ENCODE measurements at places on chromosomes 6 and 20.

DNA sequence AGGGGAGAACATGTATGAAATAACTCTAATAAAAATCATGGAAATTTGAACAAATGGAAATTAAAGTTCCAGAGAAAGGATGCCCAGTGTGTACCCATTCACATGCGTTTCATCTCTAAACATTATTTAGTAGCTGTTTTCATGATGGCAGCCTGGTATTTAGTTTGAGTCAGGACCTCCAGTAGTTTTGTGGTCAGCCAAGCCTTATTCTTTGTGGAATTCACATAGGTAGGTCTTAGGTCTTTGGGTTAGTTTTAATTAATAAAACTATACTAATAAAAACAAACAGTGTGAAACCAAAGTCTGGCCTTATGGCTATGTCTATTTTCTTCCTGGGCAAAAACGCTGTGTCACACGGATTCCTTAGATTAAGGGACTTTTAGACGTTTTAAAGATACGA lies 137.8 kb downstream of the FOXC1 start:
- DNase-seq: no peak

GRCh38 chr6:73503027-73503772 lies 17.6 kb downstream of the EEF1A1 start:
- no peak for DNase-seq

DNA sequence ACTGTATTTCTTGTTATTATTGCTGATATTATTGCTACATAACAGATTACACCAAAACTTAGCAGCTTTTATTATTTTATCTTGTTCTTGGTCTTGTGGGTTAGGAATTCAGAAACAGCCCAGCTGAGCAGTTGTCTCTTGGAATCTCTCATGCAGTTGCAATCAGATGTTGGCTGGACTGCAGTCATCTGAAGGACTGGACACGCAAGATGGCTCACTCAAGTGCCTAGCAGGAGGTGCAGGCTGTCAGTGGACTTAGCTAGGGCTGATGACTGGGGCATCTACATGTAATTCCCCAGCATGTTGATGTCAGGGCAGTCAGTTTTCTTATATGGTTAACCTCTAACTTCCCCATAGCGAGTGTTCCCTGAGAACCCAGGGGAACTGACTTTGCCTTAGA lies 128.6 kb upstream of the PLCB4 start:
- DNase-seq: no peak

DNA sequence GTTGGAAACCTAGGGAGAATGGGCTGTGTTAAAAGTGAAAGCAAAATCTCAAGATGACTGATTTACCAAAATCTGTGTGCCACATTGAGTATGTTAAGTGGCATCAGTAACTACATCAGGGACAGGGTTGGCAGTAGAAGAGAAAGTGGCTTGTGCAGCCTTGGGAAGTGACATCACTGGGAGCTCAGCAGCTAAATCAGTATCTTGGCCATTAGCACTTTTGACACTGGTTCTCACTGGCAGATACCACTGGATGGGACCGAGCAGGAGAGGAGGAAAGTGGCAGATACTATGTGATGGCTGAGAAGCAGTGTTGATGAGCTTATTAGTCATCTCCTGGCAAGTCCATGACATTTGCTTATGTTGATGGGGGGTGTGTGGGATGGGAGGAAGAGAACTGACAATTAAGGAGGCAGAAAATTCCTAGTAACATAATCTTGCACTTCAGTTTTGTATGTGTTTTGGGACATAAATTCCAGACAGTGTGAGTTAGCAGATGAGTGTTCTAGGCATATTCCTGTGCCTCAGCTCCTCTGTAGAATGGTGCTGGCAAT lies 322.2 kb downstream of the SOX4 start:
- DNase-seq: no peak

DNA sequence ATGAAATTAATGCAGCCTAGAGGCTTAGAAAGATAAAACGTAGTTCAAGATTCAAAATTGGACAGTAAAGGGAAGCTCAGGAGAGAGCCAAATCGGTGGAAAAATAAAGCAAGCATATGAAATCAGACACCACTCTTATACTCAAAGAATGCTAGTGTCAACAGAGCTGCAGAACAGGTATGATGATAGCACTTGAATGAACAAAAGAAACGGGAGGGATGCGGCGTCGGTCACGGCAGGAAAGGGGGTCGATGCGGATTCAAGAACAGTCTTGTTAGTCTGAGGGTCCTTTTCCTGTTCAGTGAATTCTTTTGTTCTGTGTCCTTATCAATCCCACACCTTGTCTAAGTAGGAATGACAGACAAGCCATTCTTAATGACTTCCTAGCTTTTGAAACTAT lies 114.4 kb downstream of the FOXC1 start:
- peak; percentile 37 for DNase-seq

GRCh38 chr6:157621406-157621805 lies 201.6 kb upstream of the SNX9 start:
- DNase-seq: no peak

DNA sequence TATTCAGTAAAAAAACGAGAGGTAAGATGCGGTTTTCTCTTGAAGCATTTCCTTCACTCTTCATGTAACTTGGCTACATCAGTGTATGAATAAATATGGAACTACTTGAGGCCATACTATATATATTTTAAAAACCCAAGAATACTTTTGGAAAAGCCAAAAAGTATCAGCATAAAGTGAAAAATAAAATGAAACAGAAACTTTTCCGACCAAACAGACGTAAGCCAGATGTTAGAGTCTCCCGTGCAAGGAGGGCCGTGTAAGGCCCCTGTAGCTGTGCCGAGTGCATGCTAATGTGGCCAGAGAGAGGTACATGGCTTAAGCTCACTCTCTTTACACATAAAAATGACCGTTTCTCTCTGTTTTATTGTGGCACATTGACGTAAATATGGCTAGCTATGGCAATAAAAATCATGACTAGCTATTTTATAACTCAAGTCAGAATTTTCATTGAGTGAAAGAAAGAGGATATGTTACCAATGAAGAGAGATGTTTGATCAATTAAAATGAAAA lies 140.1 kb upstream of the GMDS start:
- no peak for DNase-seq

- no peak for DNase-seq
Measured at GRCh38 chr6:21134356-21134755, 459.2 kb upstream of the SOX4 start.

- no peak for DNase-seq
Measured at GRCh38 chr20:53580376-53581111, 13.1 kb downstream of the ZNF217 start.

- peak; percentile 63 for DNase-seq
Measured at GRCh38 chr6:146041282-146041681, 12.4 kb downstream of the GRM1 start.

DNA sequence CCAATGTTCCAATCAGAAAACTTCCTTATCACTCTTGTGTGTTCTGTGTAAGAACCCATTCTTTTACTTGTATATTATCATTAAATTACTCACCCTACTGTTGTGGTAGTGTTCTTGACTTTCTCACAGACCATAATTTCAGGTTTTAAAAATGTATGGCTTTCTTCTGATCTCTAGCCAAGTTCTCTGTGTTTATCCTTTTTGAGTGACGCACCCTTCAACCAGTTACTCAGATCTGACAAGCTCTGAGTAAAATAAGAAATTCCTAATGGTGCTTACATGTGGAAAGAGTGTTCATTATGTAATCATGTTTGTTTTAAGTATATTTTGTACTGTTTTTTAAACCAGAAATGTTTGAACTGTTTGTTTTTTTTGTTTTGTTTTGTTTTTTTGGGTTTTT lies 11.0 kb downstream of the TBPL1 start:
- no peak for DNase-seq

- no peak for DNase-seq
Measured at GRCh38 chr20:50333131-50333670, 142.6 kb downstream of the CEBPB start.

- DNase-seq: no peak
Measured at GRCh38 chr6:52103623-52104022, 16.2 kb upstream of the PKHD1 start.

DNA sequence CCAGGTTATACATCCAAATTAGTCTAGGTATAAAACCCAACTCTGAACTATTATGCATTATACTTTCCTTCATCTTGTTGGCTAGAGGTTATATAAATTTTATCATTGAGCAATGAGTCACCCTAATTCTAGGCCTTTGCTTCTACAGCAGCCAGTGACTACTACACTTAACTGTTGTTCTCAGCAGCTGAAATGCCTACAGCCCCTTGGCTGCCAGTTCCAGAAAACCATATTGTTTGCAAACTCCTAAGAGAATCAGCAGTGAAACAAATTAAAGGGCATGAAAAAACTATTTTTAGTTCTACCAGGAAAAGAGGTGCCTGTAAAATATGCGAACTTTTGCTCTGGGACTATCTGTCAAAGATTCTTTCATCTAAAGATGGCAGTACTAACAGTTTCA lies 292.8 kb downstream of the FRK start:
- DNase-seq: no peak

DNA sequence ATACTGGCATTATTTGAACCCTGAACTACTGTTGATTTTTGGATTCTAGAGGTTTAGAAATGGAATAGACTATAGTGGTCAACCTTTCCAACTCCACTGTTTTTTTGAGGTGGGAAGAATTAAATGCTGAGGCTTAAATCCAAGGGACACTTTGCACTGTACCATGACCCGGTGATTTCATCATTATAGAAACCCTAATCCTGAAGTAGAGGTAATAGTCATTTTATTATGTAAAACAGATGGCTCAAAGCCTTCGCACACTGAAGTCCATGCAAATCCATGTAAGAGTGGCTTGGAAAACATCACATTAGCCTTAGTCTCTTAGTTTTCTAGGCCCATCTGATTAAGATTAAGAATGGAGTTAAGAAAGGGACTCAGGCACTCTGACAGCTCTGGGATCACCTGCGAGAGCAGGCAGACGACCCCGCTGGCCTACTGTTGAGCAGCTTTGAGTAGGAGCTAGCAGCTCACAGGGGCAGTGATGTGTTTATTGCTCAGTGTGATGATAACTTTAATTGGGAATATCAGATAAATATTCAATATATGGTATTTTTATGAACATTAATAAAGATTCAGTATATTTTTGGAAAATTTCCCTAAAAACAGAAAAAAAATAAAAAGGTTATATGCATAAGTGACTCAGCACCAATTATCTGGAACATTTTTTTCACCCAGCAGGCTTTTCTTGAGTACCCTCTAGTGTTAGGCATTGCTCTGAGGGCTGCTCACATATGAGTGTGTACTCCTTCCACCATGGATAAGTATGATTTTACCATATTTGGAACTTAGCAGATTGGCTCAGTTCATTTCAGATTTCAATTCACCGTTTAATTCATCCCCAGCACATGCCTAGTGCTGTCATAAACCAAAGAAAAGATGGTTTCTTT lies 13.4 kb downstream of the SLX4IP start:
- no peak for DNase-seq

DNA sequence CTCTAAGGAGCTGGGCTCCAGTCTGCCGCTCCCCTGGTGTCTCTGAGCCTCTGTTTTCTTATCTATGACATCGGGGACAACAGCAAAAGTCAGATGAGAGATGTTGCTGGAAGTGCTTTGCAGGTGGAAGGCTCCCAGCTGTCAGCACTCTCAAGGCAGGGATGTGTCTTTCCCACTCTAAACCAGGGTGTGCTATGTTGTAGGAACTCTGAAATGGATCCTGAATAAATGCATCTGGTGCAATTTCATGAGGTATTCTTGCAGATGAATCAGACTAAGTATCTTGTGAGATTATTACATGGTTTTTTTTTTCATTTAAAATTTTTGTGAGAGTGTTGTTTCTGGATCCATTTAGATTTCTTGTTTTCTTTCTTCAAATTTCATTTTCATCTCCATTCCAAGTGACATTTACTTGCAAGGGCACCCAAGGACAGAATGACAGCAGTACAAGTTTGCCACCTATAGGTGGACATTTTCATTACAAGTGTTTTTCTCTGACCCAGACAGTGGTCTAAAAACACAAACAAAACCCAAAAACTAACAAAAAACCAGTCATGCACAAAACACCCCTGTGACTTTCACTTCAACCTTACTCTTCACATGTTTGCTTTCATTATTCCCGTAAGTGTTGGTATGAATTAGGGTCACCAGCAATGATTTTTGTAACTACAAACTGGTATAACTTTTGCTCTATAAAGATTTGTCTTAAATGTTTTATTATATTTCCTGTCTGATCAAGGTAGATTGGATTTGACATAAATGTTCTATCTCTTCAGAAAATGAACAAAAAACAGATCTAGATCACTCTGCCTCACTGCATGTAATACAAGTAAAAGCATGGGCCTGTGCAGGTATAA lies 14.7 kb upstream of the SIM1 start:
- no peak for DNase-seq

GRCh38 chr6:13267142-13267651 lies 61.1 kb downstream of the TBC1D7 start:
- DNase-seq: no peak

DNA sequence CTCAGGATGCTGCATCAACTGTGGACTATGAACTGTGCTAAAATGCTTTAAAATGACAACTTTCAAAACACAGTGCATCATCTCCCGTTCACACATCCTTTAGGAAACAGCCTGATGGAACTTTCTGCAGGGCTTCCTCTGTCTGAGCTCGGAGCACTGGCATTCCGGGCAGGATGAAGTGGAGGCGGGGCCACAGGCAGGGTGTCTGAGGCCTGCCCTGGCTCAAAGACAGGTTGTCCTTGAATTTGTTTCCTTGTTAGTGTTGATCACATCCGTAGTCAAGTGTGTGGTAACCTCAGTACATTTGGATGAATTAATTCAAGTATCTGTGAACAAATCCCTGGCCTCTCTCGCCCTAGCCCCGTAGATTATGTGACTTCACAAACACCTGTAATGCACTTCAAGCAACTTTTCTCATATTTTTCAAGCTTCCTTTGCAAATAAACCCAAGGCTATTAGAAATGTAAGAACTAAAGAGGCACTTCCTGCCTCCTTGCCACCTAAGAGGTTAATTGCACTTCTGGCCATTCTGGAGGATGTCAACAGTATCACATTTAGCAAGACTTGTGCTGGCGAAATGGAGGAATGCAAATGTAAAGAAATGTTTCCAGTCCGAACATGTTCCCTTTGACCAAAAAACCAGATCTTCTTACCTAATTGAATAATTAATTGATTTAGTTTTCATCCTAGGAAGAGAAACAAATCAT lies 3.1 kb downstream of the CD93 start:
- DNase-seq: no peak

DNA sequence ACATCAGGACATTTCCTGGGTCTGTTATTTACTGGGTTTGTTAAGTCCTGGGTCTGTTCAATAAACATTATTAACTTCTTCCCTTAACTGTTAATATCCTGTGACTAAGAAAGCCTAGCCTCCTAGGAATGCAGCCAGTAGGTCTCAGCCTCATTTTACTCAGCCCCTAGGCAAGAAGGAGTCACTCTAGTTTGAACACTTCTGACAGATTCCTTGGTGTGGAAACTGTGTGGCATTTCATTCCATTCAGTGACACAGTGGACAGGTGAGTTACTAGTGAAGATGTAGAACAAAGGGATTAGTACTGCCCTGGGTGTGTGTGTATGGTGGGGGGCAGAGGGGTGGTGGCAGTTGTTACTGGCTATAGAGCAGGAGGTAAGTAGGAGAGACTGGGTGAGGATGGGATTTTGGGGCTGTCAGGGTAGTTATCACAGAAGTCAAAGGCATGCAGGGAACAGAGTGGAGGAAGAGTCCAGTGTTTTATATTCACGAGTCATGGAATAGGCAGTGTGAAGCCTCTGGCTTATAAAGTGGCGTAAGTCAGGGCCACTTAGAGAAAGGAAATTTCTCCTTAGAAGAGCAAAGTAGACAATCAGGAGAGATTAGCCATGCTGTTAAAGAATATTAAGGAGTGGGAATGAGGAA lies 28.4 kb downstream of the RNF182 start:
- no peak for DNase-seq

- no peak for DNase-seq
Measured at GRCh38 chr20:25297141-25297905, 49.4 kb downstream of the PYGB start.

All from iPS DF 6.9 (cell line).